GF-D8 (cell line): ENCODE measurements at places on chromosomes 1 and 21.

- DNase-seq, result no peak
Observed at GRCh38 chr1:234213658-234214128, 159.6 kb upstream of the COA6 start.

DNA sequence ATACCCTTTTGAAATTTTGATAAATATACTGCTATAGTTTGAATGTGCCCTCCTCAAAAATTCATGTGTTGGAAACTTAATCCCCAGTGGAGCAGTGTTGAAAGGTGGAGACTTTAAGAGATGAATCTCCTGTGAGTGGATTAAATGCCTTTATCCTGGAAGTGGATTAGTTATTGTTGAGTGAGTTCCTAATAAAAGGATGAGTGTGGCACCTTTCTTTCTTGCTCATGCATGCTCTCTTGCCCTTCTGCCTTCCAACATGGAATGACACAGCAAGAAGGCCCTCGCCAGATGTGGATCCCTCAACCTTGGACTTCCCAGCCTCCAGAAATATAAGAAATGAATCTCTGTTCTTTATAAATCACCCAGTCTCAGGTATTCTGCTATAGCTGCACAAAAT is 51.8 kb downstream of the CD160 start:
- no peak for DNase-seq

- no peak for DNase-seq
Observed at GRCh38 chr1:93483200-93483599, 35.3 kb downstream of the FNBP1L start.

- DNase-seq, result no peak
Observed at GRCh38 chr21:31753949-31754707, 22.2 kb upstream of the SCAF4 start.

DNA sequence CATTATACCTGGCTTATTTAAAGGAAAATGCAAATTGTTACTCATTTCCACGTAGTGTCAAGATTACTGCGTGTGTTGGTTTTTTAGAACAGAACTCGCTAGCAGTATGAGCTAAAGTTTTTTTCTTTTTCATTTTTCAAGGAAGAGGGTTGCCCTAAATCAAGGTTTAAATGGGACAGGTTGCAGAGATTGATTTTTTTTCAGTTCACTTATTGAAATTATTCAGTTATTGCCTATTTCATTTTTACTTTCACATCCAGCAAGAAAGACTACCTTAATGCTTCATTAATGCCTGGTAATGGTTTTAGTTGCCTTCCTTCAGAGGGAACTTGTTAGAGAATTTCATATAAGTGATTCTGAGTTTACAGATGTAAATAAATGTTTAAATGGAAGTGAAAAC is 5.6 kb downstream of the FAM20B start:
- no peak for DNase-seq
